Stromal cell of bone marrow (primary cell): ENCODE measurements at places on chromosomes 1 and 21.

GRCh38 chr1:233005703-233006102, 55.3 kb downstream of the NTPCR start:
- no peak for DNase-seq

GRCh38 chr21:42414928-42415769, 11.4 kb downstream of the UBASH3A start:
- DNase-seq: no peak

DNA sequence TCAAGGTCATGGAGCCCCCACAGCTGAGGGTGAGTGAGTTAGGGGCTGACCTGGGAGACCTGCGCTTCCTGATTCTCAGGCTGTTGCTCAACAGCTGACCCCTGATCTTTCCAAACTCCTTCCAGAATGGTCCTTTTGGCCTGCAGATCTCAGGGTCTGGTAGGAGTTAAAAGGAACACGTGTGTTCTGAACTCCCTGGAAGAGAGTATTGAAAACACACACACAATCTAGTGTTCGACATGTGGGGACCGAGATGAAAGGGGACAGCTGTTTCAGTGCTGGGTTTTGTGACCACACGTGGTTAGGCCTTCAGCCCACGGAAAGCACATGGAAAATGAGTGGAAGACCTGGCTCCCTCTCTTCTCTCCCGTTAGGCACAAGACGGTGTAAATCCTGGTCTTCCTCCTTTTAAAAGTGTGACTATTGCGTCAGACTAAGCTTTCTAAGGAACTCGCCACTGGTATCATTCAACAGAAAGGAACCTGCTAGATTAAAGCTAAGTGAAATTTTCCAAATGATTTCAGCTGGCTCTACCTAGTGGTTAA, 49.6 kb downstream of the RUNX1 start:
- no peak for DNase-seq

DNA sequence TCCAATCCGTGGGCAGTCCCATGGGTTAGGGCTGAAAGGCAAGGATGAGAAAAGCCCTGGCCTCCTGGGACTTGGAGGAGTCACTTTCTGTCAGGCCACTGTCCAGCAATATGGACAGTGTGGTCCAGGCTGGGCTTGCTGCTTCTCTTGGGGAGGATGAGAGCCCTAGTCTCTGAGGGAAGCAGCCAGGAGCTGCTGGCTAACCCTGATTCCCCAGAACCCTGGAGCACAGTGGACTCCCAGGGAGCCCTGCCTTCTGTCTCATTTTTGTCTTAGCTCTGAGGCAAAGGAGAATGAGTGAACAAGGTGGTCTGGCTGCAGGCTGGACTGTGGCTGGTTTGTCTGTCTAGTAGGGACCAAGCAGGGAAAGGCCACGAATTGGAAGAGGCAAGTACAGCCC, 23.8 kb upstream of the EDN2 start:
- DNase-seq: no peak

DNA sequence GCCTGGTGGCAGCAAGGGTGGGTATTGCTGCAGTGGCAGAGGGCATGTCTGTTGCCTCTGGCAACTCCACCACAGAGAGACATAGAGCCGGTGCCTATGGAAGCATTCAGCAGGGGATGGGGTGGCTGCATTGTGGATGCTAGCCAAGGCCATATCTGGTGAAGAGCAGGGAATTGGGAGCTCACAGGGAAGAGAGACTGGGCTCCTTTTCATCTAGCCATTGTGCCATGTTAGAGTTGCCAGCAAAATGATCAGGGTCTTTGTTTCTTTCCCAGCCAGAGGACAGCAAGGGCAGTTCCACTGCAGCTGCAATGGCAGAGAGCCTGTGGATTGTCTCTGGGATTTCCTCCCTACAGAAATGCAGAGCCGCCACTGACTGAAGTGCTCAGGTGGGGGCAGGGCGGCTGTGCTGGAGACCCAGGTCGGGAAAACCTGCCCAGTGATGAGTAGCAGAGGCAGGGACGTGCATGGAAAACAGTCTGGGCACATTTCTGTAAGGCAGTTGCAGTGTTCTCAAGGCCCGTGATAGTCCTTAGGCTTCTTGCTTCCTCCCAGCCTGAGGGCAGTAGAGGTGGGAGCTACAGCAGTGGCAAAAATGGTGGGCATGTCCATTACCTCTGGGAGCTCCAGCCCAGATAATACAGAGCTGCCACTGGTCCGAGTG, 40.2 kb upstream of the CYP4X1 start:
- DNase-seq: no peak

DNA sequence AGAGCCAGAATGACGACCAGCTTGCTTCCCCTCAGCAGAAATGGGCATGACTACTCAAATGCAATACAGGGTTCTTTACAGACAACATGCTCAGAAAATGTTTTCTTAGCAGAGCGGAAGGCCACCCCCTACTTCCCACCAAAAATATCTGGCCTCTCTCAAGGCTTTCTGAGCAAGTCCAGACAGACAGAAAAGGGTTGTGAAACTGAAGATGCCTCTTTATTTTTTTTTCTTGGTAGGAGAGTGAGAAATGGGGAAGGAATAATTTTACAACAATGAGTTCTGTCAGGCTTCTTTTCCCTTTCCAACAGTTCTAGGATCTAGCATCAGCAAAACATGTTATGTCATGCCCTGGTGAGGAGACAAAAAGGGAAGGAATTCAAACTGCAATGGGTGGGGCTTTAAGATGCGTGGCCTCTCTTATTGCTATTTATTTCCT, 172.0 kb upstream of the CAMK1G start:
- peak; percentile 44 for DNase-seq

DNA sequence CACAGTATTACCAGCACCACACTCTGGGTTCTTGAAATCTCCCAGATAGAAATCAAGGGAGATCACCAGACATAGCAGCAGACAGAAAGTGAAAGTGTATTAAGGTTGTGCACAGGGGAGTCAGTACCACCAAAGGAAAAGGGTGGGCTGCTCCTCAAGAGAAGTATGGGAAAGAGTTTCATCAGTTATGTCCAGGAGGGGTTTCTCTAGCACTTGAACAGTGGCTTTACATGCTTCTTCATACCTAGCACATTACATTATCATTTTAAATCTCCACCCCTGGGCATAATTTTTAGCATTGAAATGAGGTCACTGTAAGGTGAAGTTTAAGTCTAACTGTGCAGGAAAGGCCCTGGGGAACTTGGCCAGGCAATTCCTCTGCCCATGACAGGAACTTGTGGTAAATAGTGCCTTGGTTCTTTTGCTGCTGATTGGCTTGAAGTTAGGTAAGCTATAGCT, 601.0 kb downstream of the NUF2 start:
- DNase-seq: no peak

DNA sequence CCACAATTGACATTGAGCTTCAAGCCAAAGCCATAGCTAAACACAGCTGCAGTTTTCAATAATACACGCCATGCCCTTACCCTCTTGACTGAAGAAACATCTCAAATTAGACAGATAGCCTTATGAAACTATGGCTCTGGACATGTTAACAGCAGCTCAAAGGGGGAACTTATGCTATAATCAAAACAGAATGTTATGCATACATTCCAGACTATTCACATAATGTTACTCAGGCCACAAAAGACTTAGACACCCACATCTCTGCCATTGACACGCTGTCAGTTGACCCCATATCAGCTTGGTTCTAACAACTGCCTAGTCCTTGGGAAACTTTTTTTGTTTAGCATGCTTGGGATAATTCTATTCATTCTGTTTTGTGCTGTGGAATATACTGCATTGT, 2.3 kb upstream of the NENF start:
- no peak for DNase-seq

- no peak for DNase-seq
Observed at GRCh38 chr1:200670242-200671118, 773 bp upstream of the DDX59 start.

DNA sequence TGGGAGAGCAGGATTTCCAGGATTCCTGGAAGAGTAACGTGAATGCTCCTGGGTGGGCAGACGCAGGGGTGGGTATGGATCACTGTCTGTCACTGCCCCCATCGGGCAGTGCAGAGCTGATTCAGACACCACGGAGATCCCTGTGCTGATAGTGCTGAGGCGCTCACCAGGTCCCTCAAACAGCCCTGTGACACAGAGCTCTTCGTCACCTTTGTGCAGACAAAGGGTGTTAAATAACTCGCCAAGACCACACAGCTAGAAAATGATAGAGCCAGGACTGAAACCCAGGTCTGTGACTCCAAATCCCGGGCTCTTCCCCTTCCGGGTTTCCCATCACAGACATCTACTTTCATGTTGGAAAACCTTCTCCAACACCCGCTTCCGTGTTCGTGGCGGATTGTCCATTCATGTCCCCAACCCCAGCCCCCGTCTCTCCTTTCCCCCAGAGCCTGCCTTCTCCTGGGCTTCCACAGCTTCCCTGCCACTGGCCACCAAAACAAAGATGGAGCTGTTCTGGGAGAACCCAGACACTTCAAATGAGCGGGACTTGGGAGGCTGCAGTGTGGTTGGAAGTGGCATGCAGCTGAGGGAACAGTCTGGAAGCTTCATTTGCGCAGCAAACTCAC, 2.6 kb downstream of the EFHD2 start:
- no peak for DNase-seq

- DNase-seq: peak; percentile 7
Observed at GRCh38 chr1:83641796-83642443, 357.0 kb downstream of the TTLL7 start.

- DNase-seq: no peak
Observed at GRCh38 chr21:30248844-30249243, 32.9 kb upstream of the CLDN8 start.

GRCh38 chr1:176996456-176997090, 167.9 kb downstream of the ASTN1 start:
- DNase-seq: no peak

GRCh38 chr1:246160905-246161304, 346.2 kb downstream of the SMYD3 start:
- DNase-seq: no peak

GRCh38 chr1:110542725-110543124, 23.8 kb upstream of the KCNA10 start:
- peak; percentile 37 for DNase-seq

- no peak for DNase-seq
Observed at GRCh38 chr1:48472638-48473037, 634 bp upstream of the SPATA6 start.

GRCh38 chr1:27634177-27634984, 604 bp downstream of the FGR start:
- no peak for DNase-seq

DNA sequence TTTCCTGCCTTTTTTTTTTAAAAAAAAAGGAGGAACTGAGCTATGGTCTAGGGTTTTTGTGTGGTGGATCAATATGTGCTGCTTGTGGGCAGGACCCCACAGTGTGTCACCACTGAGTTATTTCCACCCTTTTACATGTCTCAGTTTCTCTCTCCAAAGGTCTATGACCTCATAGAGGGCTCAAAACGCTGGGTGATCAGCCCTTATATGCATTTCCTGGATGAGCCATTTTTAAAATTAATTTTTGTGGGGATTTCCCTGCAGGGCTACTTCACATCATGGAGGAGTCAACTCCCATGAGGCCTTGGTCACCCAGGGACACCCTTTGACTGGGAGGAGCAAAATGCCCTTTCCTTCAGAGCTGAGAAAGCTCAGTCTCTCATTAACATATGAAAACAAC, 20.7 kb upstream of the HAO2 start:
- DNase-seq: no peak

- no peak for DNase-seq
Observed at GRCh38 chr21:15557925-15558324, 171.9 kb upstream of the USP25 start.

GRCh38 chr21:34981791-34982190, 67.3 kb downstream of the RUNX1 start:
- no peak for DNase-seq

- peak; percentile 15 for DNase-seq
Observed at GRCh38 chr1:48077795-48078222, 80.6 kb upstream of the TRABD2B start.

- no peak for DNase-seq
Observed at GRCh38 chr1:81254560-81254959, 546.2 kb upstream of the ADGRL2 start.

GRCh38 chr1:214002472-214002871, 14.7 kb downstream of the PROX1 start:
- peak; percentile 21 for DNase-seq

- no peak for DNase-seq
Observed at GRCh38 chr1:214913966-214914365, 168.6 kb upstream of the KCNK2 start.

DNA sequence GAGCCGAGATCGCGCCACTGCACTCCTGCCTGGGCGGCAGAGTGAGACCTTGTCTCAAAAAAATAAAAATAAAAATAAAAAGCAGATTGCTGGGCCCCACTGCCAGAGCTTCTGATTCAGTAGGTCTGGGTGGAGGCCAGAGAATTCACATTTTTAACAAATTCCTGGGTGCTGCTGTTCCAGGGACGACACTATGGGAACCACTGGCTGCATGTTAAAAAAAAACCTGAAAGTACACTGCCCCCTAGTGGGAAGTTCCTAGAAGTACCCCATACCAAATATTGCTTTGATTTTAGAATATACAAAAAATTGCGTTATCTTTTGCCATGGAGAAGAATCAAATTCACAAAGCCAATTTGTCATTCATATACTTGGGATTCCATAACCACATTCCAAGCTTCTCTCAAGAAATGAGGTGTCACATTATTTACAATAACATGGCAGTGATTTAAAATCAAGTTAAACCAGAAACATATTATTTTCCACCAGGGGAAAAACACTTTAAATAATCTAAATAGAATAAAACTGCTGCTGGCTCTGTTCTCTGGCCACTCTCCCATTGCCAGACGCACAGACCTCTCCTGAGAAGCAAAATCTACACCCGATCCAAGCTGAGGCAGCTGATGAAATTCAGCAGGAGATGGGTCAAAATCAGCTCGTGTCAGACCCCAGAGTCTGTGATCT, 27.4 kb downstream of the SYF2 start:
- peak; percentile 31 for DNase-seq

GRCh38 chr1:12143631-12144155, 23.1 kb upstream of the TNFRSF1B start:
- DNase-seq: peak; percentile 98

DNA sequence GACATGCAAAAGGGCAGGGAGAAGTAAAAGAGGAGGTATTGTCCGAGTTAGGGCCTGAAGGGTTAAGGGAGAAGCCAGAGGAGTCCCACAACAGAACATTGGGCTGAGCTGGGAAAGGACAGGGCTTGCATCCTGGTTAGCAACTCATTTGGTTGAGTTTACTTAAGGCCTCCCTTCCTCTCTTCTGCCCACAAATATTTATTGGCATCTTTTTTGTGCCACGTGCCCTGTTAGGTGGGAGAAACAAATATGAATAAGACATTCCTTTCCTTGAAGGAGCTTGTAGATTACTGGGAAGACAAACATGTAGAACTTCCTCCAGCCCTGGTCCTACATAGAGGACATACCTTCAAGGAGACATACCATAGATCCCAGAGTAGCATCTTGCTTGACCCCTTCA, 53.0 kb upstream of the PRELP start:
- no peak for DNase-seq

GRCh38 chr1:178573330-178573729, 60.4 kb downstream of the TEX35 start:
- no peak for DNase-seq

GRCh38 chr1:207946756-207947155, 35.8 kb upstream of the CD34 start:
- DNase-seq: no peak

DNA sequence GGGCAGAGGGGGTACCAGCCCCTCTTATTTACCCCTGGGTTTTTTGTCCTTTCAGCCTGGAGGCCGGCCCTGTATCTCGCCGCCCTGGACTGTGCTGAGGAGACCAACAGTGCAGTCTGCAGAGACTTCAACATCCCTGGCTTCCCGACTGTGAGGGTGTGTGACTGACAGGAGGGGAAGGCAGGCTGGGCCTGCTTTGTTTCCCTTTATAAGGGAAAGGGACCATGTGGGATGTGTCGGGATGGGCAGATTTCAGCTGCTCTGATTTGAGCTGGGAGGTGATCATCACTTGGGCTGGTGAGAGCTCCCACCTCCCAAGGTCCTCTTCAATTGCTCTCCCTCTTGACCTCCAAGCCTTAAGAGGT, 11.7 kb downstream of the QSOX1 start:
- DNase-seq: no peak
